Neural progenitor cell (in vitro differentiated cells): ENCODE measurements at places on chromosomes 2 and 18.
A peak's percentile ranks its signal among the peaks of the same experiment; 100 is the strongest.

DNA sequence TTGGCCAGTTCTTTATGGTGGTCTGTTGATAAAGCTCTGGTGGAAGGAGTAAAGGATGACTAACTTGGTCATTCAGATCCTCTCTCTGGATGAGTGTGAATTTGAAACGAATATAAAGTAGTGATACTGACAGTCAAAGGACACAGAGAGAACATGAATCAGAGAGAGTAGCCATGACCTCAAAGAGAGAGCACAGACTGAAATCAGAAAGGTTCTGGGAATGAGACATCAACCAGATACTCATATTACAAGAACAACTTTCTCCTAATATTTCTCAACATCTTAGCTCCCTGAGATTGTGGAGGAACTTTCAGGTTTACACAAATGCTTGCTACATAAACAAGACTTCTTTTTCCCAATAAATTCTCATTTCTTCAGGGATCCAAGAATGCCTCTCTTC lies 849.1 kb upstream of the CHAC2 start:
- no peak for DNase-seq

GRCh38 chr2:41735476-41735875 lies 312.3 kb upstream of the PKDCC start:
- no peak for DNase-seq

GRCh38 chr2:61016392-61017002 lies 1.0 kb upstream of the PEX13 start:
- peak; percentile 12 for DNase-seq

DNA sequence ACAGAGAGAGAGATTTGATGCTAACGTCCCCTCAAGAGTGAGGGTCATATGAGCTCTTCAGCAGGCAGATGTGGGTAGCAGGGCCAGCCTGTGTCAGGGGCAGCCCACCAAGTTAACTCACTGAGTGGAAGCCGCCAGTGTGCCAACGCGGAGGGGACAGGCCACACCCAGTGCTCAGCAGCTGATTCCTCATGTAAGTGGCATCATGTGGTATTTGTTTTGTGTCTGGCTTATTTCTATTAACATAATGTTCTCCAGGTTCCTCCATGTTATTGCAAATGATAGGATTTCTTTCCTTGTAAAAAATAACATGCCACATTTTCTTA lies 4.0 kb downstream of the IMP4 start:
- no peak for DNase-seq

DNA sequence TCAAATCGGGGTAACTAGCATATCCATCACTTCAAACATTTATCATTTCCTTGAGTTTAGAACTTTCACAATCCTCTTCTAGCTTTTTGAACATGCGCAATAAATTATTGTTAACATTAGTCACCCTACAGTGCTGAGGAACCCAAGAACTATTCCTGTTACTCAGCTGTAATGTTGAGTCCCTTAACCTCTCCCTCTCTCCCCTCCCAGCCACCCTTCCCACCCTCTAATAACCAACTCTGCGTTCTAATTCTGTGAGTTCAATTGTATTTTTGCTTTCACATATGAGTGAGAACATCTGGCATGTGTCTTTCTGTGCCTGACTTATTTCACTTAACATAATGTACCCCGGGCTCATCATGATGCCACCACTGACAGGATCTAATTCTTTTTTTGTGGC lies 78.6 kb upstream of the RANBP2 start:
- no peak for DNase-seq

DNA sequence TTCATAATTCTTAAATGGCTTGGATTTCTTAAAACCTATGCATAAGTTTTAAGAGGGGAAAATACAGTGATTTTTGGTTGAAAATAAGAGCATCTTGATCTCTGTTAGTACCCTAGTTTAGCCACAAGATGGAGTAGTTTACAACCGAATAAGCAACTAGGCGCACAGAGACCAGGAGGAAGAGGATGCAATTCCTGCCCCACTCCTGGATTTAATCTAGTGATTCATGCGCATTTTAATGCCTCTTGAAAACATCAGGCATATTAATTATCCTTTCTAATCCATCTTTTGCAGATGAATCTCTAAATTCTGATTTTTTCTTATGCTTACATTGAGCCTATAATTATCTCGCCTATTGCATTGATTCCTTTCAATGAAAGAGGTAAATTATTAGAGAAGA lies 76.7 kb downstream of the MRPS9 start:
- peak; percentile 74 for DNase-seq

DNA sequence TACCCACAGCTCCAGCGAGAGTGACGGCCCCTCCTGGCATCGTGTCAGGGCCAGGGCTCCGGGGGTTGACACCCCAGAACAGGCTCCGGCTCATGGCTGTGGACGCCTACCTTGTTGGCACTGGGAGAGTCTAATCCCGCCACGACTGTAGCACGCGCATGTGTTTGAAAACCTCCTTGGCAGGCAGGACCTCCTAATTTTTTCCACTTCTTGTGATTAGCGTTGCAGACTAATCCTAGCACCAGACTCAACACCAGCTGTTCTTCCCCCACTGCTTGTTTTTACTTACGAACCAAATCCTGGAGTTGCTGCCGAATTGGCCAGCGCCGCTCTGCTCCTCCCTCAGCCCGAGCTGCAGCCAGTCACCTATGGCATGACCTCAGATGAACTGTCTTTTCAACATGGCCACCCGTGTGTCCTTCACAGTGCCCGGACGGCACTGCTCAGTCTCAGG lies 110.7 kb downstream of the KLHL29 start:
- DNase-seq = no peak
